Thoracic aorta (tissue), 2 donors: ENCODE measurements at places on chromosomes 5 and 9. TPM values are rescaled to one million over a fixed set of nuclear protein-coding genes. Genes with fewer than 3 reads are reported as not detected.

Gene IFNA13
- not detected for total RNA-seq

Gene IRX2
- 0.28 TPM for total RNA-seq

Gene AKNA
- total RNA-seq, result 34.8 TPM

Gene ADGRD2
- total RNA-seq, result not detected

Gene PCDHB14
- total RNA-seq, result 10.2 TPM

DNA sequence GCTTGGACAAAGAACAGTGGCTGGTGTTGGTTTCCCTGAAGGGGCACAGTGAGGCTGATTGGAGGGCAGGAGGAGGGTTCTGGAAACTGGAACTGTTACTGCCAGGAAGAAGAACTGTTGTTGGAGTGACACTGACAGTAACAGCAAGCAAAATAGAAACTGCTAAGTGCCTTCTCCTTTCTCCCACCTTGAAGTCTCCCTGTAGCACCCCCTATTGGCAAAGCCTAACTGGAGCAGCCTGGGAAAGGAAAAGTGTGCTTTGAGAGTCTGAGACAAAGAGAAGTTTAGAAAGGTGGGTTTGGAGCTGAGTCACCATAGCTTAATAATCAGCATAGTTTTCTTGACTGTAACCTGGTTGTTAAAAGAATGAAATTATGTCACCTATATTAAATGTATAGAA, 2.5 kb upstream of the TMEM174 start:
- no peak overlapping the region for H3K4me3 ChIP-seq
- H3K27ac ChIP-seq, result no peak overlapping the region
- no peaks in the 10 kb centered on the region for H3K36me3 ChIP-seq
- no peaks in the 10 kb centered on the region for H3K4me1 ChIP-seq
- no peaks in the 10 kb centered on the region for H3K27me3 ChIP-seq
- DNase-seq, result no peak

DNA sequence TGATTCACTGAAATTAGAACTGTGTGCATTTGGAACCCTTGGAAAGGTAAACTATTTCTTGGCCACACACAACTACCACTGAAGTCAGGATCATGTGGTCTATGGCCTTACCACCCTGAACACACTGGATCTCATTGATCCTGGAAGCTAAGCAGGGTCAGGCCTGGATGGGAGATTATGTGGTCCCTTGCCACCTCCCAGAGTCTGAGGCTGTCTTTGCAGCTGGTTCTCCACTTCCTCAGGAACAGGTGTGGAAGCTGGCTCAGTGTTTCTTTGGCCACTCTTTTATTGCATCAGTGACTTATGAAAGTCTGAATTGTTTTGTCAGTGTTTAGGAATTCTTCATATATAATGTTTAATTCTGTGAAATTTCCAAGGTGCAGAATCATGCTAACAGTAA, 89.2 kb downstream of the TEK start:
- H3K4me3 ChIP-seq, result no peak overlapping the region
- DNase-seq, result no peak
- no peak overlapping the region for H3K27ac ChIP-seq
- H3K4me1 ChIP-seq, result peaks cover 21% of the 10 kb centered on the region
- H3K36me3 ChIP-seq, result no peaks in the 10 kb centered on the region
- H3K27me3 ChIP-seq, result no peaks in the 10 kb centered on the region

DNA sequence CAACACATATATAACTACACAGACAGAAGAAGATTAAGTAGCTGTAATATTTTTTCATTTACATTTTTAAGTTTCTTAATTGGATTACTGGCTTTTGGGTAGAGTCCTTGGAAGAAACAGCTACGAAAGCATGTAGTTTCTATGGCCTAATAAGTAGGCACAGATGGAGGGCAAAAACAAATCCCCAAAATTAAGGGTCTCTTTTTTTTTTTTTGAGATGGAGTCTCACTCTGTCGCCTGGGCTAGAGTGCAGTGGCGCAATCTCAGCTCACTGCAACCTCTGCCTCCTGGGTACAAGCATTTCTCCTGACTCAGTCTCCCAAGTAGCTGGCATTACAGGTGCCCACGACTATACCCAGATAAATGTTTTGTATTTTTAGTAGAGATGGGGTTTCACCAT, 27.1 kb upstream of the MTMR12 start:
- H3K36me3 ChIP-seq, result no peaks in the 10 kb centered on the region
- H3K27ac ChIP-seq, result no peak overlapping the region
- H3K4me3 ChIP-seq, result no peak overlapping the region

DNA sequence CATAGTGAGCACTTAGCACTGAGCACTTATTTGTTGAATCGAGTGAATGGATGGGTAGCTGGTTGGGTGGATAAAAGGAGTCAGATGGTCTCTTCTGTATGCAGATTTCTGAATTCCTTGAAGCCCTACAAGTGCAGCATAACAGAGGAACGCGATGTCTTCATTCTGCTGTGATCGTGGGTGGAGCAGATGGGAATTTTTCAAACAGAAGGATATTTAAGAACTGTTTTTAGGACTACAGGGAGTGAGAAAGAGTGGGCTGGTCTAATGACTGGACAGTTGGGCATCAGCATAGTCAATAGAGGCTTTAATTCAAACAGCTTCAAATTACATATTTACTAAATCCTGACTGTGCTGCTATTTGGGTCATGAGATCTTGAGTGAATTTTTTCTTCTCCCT, 253.2 kb downstream of the CEMIP2 start:
- H3K4me1 ChIP-seq, result no peaks in the 10 kb centered on the region
- H3K4me3 ChIP-seq, result no peak overlapping the region
- no peak overlapping the region for H3K27ac ChIP-seq
- no peaks in the 10 kb centered on the region for H3K27me3 ChIP-seq
- no peak for DNase-seq

GRCh38 chr5:153372425-153373129, 117.9 kb upstream of the GRIA1 start:
- H3K4me3 ChIP-seq, result no peak overlapping the region
- no peaks in the 10 kb centered on the region for H3K27me3 ChIP-seq
- no peak for DNase-seq

DNA sequence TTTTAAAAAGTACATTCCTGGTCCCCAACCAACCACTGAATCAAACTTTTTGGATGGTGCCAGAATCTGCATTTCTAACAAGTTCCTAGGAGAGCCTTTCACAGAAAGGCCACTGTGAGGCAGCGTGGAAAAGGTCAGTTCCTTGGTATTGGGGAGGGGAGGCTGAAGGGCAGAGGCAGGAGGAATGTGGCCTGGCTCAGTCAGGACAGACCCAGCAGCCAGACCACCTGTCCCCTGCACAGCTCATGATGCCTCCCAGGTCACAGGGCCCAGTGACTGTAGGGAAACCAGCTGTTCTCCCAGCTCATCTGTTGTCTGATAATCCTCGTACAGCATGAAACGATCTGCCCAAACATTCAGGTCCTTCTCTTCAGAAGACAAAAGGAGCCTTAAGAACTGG, 132.9 kb downstream of the LHFPL2 start:
- H3K27ac ChIP-seq, result no peak overlapping the region
- no peak for DNase-seq
- H3K36me3 ChIP-seq, result no peaks in the 10 kb centered on the region

- H3K27ac ChIP-seq, result no peak overlapping the region
- no peak for DNase-seq
- H3K4me3 ChIP-seq, result no peak overlapping the region
- no peaks in the 10 kb centered on the region for H3K36me3 ChIP-seq
- peaks cover 25% of the 10 kb centered on the region for H3K4me1 ChIP-seq
These were observed 12.6 kb upstream of the TCF7 start for GRCh38 chr5:134101686-134102439.

DNA sequence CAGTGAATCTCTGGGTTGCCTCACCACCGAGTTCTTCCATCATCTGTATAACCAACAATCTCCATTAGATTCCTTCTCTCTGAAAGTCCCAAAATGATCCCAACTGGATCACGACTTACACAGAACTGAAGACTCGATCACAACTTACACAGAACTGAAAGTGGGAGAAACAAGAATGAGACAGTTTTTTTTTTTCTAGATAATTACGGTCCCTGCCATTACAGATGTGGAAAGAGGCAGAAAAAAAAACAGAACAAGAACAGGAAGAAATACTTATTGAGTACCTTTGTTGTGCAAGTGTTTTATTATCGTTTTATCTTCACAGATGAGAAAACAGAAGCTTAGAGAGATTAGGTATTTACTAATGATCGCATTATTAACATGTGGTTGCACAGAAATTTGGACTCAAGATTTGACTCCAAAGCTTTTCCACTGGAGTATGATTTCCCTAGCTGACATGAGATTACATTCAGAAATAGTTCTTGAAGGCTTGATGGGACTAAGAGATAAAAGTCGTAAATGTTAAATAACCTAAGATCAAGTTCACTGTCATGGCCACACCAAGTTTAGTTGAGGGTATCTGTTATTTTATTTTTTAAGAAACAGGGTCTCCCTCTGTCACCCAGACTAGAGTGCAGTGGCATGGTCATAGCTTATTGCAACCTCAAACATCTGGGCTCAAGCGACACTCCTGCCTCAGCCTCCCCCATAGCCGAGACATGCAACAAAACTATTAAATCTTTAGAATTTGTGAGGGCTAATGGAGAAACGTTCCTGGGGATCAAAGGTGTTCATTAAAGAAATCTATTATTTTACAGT, 8.9 kb downstream of the PLK2 start:
- peaks cover 12% of the 10 kb centered on the region for H3K36me3 ChIP-seq
- H3K4me3 ChIP-seq, result no peak overlapping the region
- DNase-seq, result no peak
- H3K27me3 ChIP-seq, result no peaks in the 10 kb centered on the region
- peaks cover 3% of the 10 kb centered on the region for H3K4me1 ChIP-seq

DNA sequence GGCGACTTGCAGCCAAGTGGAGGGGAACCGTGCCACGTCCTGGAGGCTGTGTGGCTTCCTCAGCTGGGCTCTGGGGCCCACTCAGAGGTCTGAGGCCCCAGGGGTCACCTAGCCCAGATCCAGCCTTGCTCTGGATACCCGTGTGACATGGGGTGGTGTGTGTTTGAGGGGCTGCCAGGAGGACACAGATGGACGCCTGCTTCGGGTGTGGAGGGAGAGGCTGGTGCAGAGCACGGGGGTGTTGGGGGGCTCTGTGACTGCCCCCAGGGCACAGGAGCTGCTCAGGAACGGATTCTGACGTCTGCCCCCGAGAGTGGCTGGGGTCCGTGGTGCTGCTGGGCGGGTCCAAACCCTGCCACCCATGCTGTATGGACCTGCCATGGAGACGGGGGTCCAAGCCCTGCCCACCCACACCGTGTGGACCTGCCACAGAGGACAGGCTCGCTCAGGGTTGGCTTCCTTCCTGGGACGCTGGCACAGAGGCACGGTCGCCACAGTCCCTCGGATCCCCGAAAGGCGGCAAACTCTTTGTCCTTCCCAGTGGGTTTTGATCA, 10.5 kb downstream of the INPP5E start:
- no peak overlapping the region for H3K27ac ChIP-seq
- peaks cover 27% of the 10 kb centered on the region for H3K36me3 ChIP-seq
- H3K4me1 ChIP-seq, result no peaks in the 10 kb centered on the region

DNA sequence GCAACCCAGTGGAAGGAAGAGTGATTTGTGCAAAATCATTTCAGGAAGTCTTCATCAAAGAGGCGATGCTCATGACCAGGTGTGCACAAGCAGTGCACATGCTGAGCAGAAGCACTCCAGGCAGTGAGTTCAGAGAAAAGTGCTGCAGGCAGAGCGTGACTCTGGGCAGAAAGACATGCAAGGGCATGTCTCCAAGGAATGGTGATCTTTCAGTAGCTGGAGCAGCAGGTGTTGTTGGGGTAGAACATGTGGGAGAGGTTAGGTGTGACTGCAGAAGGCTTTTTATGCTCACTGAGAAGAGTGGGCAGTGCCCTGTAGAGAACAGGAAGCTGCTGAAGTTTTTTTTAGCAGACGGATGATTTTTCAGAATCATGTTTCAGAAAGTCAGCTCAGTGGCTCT, 545.4 kb upstream of the TLE4 start:
- no peak overlapping the region for H3K4me3 ChIP-seq
- H3K4me1 ChIP-seq, result no peaks in the 10 kb centered on the region
- H3K27ac ChIP-seq, result no peak overlapping the region
- no peak for DNase-seq
- no peaks in the 10 kb centered on the region for H3K36me3 ChIP-seq

- no peak for DNase-seq
- H3K36me3 ChIP-seq, result no peaks in the 10 kb centered on the region
- H3K27me3 ChIP-seq, result no peaks in the 10 kb centered on the region
These were observed 221.7 kb downstream of the ZNF608 start for GRCh38 chr5:124524552-124525232.
